ENCODE measurements at places on chromosomes 11 and 22. TPM values are rescaled to one million over a fixed set of nuclear protein-coding genes. Genes with fewer than 3 reads are reported as not detected.

The PARVG gene
- under 0.01 TPM for total RNA-seq

The FBXO7 gene
- 71.9 TPM for total RNA-seq

The OR8A1 gene
- not detected for total RNA-seq

The MOV10L1 gene
- 0.76 TPM for total RNA-seq

The SPON1 gene
- 3.5 TPM for total RNA-seq

The CASP5 gene
- total RNA-seq, result not detected

The MMP10 gene
- 0.13 TPM for total RNA-seq

The PPP2R1B gene
- total RNA-seq, result 38.0 TPM

The OR51E2 gene
- total RNA-seq, result not detected

The RNH1 gene
- 319 TPM for total RNA-seq

The SPECC1L gene
- 21.2 TPM for total RNA-seq

The CARNS1 gene
- total RNA-seq, result 0.33 TPM

The DLG2 gene
- total RNA-seq, result 0.16 TPM
